ENCODE measurements at places on chromosomes 6 and 20.

GRCh38 chr6:84652356-84653026 is 111.9 kb downstream of the TBX18 start:
- DNase-seq = no peak

DNA sequence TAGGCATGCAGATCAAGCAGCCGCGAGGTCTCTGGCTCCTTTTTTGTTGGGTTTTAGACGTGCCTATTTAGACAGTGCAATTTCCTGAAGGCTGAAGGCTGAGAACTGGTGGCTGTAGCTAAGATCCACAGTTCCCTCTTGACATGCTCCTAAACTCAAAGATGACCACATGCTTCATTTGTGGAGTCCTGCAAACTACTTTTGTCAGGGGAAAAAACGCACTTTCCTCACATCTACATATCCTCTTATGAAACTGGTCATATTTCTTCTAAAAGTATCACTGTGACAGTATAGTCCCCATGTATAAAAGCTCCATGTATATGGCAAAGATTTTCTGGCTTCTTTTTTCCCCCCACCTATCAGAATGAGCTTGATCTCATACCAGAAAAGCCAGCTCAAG is 30.7 kb downstream of the LYRM4 start:
- DNase-seq = no peak

DNA sequence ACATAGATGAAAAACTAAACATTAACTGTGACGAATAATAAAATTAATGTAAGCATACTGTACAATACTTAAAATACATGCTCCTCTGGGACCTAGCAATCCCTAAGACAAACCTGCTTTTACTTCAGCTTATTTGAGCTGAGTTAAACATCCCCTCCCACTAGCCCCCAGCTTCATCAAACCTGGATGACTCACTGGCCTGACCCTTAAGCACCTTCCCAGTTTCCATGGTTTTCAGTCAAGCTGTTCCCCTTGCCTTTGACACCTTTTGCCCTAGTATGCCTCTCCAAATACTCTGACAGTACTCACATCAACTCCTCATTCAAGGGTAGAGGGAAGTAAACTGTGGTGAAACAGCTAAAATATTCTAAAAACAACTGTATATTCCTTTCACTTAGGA is 4.2 kb downstream of the ELOVL4 start:
- DNase-seq = no peak

DNA sequence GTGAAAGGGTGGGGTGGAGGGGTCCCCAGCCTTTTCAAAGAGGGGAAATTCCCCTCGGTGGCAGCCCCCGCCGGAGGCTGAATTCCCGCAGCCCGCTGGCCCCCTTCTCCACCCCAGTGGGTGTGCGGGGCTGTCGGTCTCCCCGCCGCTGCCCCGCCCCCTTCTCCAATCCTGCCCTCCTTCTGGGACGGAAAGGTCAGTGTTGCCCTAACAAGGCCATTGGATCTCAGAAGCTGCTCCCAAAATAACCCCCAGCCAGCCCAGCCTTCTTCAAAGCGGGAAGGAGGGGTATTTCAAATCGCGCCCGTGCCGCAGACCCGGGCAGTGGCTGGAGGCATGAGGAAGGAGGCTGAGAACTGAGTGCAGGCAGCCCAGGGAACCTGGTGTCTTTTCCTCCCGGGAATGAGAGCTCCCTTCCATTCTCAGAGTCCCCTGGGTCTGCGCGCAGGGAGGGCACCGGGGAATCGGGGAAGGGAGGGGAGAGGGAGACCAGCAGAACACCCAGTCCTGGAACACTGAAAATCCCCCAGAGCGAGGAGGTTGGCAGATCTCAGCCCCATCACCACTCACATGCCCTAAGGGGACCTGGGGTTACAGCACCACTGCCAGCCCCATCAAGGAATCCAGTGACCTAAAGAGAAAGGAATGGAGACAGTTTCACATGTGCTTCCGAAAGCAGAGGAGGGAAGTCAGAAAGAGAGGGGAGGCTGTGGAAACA is at the start of gene JPH2:
Gene JPH2 (minus strand): TSS at position 135 of the 718 bp plus-strand sequence. CDS start 483 bp downstream, outside the sequence.
- no peak for DNase-seq

DNA sequence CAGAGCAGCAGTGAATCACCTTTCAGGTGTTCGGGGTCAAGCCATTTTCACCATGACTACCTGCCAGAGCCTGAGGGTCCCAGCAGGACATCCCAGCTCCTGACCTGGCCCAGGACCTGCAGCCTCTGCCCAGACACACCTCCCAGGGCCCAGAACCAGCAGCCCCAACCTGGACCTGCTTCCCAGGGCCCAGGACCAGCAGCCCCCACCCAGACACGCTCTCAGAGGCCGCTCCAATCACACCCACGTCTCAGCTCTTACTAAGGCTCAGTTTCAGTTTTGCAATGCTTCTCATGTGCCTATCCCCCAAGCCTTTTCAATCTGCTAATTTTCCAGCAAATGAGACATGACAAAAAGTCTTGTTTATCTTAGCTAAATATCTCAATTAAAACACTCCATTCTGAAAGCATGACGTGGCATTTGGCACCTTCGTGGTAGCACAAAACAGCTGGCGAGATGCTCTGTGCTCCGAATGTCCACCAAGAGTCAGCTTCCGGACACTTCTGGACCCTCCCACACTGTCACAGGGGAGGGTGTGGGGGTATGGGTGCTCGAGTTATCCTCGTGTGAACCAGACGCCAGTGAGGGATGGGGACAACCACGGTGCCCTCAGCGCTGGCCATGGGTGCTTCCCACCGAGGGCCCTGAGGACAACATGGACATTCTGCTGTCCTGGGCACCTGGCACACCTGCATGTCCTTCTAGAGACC is 253.2 kb downstream of the DLL1 start:
- no peak for DNase-seq

- DNase-seq = no peak
These were observed 2.2 kb downstream of the HIVEP2 start for GRCh38 chr6:142942805-142943227.

DNA sequence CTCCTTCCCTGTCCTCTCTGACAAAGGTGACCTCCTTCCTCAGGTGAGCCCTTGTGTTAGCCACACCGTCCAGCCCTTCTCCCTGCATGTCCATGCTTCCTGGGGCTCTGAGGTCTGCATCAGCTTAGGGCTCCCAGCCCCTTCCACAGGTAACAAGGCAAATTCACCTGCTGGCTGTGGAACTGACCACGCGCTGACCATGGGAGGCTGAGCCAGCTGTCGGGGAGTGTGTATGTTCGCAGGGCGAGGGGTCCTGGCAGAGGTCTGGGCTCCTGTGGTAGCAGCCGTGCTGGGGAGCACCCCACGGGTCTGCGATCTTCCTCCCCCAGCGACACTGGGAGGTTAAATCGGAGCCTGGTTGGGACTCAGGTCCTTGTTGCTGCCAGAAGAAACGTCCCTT is 136.7 kb downstream of the PHACTR3 start:
- no peak for DNase-seq

GRCh38 chr6:78511009-78511408 is 356.3 kb upstream of the IRAK1BP1 start:
- DNase-seq = no peak

Measured in activated T-cell treated with anti-CD3 and anti-CD28 coated beads, Interleukin-2, amount 50 U/mL, for 72 hours (primary cell).